ENCODE measurements at places on chromosomes 7 and 10.
A peak's percentile ranks its signal among the peaks of the same experiment; 100 is the strongest.

DNA sequence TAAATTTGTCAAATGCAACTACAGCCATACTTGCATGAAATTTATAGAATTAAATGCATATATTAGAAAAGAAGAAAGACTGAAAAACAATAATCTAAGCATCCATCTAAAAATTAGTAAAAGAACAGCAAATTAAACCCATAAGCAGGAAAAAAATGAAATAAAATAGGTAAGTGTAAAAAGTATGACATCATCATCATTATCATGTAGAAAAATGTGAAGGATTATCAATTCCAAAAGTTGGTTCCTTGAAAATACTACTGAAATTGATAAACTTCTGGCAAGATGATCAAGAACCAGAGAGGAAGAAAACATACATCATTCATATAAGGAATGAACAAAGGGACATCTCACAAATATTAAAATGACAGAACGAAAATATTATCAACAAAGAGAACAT lies 19.6 kb upstream of the HECW1 start:
- no peak for DNase-seq

DNA sequence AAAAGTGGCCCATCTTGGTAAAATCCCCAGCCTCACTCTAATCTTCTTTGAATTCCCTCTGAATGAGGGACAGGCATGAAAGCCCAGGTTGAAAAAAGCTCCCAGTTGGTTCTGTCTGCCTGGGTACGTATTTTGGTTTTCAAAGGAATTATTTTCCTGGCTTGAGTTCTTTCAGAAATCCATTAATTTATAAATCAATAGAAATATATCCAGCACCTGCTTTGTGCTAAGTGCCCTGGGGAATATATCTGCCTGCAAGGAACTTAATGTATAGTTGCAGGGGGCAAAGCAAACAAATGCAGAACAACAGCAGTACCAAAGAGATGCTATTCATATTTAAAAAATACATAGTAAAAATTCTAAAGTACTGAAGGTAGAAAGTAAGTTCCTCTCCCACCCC lies 362.7 kb downstream of the REEP3 start:
- DNase-seq, result no peak

DNA sequence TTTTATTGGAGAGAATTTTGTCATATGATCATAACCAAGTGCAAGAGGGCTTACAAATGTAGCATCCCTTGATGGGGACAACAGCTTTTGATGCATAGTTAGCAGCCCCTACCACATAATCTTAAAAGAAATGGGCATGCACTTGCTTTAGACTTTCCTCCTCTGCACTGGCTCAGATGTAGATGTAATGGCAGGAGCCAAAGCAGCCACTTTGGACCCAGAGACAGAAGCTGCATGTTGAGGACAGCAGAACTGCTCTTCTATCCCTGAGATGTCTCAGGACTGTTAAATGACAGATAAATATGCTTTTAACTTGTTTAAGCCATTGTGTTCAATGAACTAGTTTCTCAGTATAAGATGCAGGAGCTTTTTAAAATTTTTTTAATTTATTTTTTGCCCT lies 450.7 kb downstream of the TYW1 start:
- no peak for DNase-seq

- no peak for DNase-seq
Observed at GRCh38 chr10:133379152-133379800, at the start of gene PAOX. TSS of gene PAOX (plus strand) at chr10:133379262. CDS start at chr10:133379317, 55 bp downstream.

DNA sequence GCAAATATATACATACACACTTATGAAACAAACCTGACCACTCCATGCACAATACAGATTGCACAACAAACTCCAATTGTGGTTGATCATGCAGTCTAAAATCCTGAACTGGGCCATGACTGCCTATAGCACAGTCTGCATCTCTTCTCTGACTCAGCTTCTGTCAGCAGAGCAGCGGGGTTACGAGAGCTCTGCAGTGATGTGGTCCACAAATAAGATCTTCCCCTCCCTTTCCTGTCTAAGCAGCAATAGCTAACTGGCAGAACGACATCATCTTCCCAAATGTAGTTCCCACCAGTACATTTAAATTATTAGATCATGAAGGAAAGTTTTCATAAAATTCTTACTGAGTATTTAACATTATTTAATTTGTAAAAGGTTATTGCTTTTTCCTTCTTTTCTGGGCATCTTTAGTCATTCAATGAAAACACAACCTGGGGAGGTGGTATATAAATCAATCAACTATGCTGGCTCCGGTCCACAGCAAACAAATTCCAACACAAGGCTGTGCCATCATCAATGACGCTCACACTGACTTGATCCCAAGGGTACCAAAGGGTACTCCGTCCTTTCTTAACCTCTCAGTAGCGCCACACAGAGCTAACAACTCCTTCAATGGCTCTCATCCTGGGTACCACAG lies 17.1 kb downstream of the ARHGAP21 start:
- DNase-seq, result no peak

DNA sequence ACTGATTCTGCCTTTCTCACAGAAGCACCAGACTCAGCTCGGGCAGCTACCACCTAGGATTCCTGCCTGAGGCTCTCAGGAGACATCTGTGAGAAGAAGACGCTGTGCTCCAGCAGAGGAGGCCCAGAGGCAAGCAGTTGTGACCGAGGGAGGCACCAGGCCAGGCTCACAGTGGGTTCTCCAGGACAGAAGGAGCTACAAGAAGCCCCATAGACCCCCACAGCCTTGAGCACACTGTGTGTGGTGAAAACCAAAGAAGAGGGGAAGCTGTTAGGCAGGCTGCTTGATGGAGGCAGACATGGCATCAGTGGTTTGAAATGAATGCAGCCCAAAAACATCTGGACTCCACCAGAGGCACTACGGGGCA lies 198.8 kb downstream of the GRID1 start:
- no peak for DNase-seq

DNA sequence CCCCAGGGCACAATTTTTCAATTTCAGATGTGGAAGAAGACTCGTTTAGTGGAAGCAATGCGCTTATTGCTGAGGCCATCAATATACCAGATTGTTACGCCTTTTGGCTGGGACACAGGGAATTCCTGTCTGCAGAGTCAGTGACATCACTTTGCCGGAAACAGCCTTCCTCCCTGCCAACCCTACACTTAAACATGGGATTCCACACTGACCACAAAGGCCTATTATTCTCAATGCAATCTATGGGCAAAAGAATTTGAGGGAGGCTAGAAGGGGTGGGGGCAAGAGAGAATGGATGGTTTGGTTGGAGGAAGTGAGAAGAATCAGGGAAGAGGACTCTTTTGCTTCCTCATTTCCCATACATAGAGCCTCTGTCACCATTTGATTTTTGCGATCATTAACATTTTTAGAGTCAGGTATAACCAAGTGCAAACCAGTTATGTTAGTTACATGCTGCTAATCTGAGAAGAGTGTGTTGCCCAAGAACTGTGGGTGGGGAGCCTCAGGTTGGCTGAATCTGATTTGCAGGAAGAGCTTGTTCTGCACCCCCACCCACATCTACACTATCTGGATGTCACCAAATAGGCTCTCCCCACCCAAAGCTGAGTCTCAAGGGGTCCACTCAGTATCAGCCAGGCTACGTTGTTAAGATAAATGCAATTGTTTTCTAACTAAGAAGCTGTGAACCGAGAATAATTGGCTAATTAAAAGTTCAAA lies 58.2 kb downstream of the ENTPD1 start:
- DNase-seq, result peak; percentile 17

- DNase-seq, result no peak
Observed at GRCh38 chr7:99193527-99194220, 14.2 kb downstream of the KPNA7 start.

DNA sequence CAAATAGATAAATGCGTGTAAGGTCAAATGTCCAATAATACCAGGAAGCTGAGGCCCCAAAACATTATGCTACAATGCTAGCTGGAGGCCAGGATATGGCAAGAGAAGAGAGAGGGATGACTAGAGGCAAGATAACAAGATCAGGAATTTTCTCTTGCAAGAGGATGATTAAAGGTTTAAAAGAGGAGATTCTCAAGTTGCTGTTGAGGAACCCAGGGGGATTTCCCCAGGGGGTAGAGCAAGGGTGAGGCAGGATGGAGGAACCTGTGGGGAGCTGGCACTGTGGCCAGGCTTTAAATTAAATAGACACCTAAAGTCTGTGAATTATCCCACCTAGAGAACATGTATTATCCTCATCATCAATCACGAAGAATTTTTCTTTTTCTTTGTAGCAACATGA lies 3.4 kb upstream of the TAS2R60 start:
- DNase-seq, result no peak

DNA sequence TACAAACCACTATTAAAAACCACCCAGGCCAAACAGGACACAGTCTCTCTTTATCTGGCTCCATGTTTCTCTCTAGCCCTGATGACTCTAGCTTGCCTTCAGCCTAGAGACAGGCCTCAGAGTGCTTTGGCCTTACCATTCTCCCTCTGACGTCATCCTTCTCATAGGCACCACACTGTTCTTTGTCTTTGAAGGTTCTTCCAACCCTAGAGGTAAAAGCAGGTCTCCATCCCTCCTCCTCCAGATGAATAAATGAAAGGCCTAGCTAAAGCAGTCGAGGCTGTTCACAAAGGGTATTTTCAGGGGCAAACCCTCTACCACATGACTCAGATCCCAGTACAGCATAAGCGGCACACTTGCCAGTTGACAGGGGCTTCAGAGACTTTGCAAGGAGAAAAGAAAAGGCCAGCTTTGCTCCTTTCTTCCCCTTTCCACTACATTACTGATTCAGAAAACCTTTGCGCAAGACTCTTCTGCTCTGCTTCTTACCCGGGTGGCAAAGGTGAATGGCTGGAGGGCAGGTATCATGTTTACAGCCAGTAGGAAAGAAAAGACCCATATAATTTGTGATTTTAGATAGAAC lies 14.8 kb downstream of the NFE2L3 start:
- DNase-seq, result no peak

DNA sequence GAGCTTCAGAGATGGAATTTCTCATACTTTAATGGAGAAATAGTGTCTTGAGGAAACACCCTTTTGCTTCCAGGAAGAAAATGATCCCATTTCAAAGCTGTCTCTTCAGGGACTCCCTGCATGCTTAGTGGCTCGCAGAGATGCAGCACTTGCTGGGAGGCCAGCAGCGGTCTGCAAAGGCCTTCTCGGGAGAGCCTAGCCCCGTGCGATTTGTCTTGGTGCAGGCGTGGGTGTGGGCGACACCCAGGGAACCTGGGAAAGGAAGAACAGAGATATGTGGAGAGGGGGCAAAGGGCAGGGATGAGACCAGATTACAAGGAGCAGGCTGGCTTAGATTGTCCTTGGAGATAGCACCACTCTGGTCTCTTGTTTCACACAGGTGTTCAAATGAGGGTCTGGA lies 352.3 kb upstream of the PODXL start:
- DNase-seq, result no peak

DNA sequence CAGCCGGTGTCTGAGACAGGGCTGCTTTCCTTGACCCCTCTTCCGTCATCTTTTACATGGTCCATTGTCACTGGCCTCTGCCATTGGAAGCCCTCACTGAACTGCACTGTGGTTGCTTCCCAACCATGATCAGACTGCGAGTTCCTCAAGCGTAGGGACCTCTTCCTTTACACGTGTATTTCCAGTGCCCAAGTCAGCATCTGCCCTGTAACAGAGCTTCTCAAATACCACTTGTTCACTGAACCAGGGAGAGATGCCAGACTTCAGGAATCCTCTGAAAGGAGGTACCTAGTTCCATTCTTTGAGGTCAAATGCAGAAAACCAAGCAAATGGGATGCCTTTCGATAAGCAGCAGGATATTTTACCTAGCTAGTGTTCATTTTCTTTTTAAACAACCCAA lies 145.1 kb downstream of the NRP1 start:
- DNase-seq, result no peak

DNA sequence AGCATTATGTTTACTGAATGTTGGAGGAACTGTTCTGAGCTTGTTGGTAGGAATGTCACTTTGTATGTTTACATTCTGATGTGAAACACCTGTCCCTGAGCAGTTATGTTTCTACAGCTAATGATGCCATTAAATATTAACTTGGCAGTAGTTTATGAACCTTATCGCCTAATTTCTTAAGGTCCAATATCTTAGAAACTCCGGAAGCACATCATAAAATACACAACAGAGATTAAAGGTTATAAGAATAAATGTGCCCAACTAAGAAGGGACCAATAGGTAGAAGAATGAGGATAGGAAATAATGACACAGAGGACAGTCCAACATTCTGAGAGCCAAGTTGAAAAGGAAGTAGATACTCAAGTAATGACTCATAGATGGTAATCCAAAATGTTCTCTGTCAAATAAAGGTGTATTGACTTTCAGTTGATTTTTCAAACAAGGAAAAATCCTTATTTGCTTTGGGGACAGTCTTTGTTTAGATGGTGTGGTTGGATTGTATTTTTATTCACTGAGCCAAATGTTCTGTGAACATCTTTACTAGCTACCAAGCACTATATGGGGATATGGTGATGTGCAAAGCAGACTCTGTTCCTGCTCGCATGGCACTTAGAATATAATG lies 31.9 kb downstream of the LCOR start:
- no peak for DNase-seq

DNA sequence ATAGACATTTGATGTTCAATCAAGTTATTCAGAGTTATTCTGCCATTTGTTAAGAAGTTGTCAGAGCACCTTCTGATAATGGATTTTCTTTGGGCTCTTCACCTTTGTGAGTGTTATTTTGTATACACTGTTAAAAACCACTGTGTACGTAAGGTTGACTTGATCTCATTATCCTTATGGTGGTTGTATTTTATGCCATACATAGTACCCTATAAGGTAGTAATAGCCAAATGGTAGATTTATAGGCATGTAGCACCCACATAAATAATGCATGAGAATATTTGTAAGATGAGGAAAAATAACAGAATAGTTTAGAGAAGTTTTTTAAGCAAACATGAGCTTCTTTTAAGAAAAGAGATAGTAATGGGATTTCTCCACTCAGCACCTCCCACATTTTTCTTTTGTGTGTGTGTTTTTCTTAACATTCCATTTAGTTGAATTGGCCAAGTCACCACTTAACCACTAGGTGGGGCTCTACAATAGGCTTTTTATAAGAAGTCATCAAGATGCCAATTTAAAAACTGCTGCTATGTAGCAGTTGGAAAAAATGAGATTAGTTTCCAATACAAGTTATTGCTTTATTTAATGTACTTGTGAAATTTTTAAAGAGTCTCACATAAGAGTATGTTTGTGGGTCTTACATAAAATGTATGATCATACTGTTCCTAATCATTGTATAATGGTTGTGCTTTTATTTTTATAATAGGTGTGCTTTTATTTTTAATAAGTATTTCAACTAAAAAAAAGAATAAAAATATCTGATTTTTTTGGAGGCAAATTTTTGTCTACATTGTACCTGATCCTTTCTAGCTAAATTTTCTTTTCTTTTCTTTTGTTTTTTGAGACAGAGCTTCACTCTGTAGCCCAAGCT lies 41.1 kb upstream of the STMP1 start:
- peak; percentile 51 for DNase-seq

DNA sequence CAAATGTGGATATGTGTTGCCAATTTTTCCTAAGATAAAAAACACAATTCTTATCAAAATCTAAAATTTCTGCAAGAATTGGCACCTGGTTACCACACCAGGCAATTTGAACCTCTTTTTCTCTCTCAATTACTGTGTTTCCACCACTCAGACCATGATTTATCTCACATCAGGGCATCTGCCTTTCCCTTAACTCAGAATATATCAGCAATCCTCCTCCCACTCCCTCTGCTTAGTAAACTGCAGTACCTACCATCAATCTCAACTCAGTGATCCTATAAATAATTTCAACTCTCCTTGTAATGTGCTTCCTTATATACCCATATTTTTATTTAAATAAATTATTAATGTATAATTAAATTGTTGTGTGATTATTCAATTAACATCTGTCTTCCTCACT lies 212.3 kb upstream of the PCDH15 start:
- no peak for DNase-seq

GRCh38 chr7:4131063-4131462 lies 551.0 kb upstream of the FOXK1 start:
- no peak for DNase-seq
